ENCODE measurements at places on chromosomes 7 and 10. TPM values are rescaled to one million over a fixed set of nuclear protein-coding genes. Genes with fewer than 3 reads are reported as not detected.

Gene NUTM2E
- polyA plus RNA-seq: 0.19 TPM

Gene PRRT4
- 3.4 TPM for polyA plus RNA-seq

Gene MYH16
- 0.41 TPM for polyA plus RNA-seq

Gene CYP17A1
- polyA plus RNA-seq: not detected

Gene CPVL
- polyA plus RNA-seq: 0.16 TPM

Gene AMPH
- 0.05 TPM for polyA plus RNA-seq

Gene ADAM8
- polyA plus RNA-seq: 1.6 TPM

DNA sequence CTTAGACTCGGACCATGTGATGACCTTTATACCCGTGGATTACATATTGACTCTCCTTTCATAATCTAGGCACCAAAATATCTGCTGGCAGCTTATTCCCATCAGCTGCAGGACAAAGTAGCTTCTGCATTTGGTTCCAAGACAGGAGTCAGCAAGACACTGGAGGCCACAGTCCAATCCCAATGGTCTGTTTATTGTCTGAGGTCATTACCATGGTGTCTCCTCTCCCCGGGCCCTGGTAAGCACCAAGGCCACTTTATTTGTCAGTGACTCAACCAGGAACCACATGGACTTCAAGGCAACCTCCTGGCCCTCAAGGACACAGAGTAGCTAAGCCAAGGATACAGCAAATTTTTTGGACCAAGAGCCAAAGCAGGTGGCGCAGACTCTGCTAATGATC, 36.1 kb downstream of the KCNMA1 start:
- H3K36me3 ChIP-seq: no peaks in the 10 kb centered on the region
- H3K27ac ChIP-seq: no peak overlapping the region
- no peak overlapping the region for H3K4me3 ChIP-seq
- no peak for DNase-seq
- no peaks in the 10 kb centered on the region for H3K4me1 ChIP-seq

DNA sequence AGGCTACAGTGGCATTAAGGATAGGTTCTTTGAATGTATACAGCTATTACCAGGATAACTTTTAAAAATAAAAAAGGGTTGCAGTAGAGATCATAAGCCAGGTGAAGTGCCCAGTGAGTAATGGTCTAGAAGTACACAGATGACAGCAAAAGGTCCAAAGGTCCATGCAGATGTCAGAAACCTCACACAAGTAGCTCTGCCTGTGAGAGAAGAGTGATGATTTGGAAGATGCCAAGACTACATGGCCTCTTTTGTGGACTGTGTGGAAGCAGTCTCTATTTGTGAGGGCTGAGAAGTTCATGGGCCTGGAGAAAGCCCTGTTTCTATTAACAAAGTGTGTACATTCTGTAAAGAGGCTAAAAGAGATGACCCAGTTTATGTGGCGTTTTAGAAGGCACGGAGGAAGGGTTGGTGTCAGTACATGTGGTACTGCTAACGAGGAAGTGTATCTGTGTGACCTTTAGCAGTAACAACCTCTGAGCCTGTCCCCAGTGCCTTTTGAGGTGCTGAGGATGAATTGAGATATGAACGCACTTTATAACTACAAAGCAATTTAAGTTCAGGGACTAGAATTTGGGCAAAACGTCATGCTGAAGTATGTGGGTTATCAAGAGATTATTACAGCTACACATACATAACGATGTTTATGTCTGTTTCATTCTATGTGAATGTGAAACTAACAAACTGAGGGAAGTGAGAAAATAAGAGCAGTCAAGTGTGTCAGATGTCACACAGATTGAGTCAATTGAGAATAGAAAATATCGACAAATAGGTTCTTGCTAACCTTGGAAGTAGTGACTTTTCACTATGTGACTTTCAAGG, 7.6 kb downstream of the CYCS start:
- no peak for DNase-seq
- H3K36me3 ChIP-seq: peaks cover 20% of the 10 kb centered on the region
- no peak overlapping the region for H3K4me3 ChIP-seq
- H3K4me1 ChIP-seq: peaks cover 4% of the 10 kb centered on the region
- H3K27me3 ChIP-seq: no peaks in the 10 kb centered on the region

GRCh38 chr7:143504937-143505297, 27.2 kb downstream of the TAS2R41 start:
- peaks cover 16% of the 10 kb centered on the region for H3K4me1 ChIP-seq
- no peaks in the 10 kb centered on the region for H3K27me3 ChIP-seq
- H3K27ac ChIP-seq: peak overlapping the region; percentile 84
- no peak for DNase-seq

- H3K36me3 ChIP-seq: peaks cover 2% of the 10 kb centered on the region
- H3K27ac ChIP-seq: peak overlapping the region; percentile 95
- H3K4me1 ChIP-seq: peaks cover 26% of the 10 kb centered on the region
These were observed 438 bp downstream of the ARID5B start for GRCh38 chr10:61901829-61902444.

- H3K36me3 ChIP-seq: no peaks in the 10 kb centered on the region
- no peak overlapping the region for H3K4me3 ChIP-seq
- DNase-seq: no peak
- H3K4me1 ChIP-seq: no peaks in the 10 kb centered on the region
These were observed 218.6 kb upstream of the TAC1 start for GRCh38 chr7:97513326-97513725.

DNA sequence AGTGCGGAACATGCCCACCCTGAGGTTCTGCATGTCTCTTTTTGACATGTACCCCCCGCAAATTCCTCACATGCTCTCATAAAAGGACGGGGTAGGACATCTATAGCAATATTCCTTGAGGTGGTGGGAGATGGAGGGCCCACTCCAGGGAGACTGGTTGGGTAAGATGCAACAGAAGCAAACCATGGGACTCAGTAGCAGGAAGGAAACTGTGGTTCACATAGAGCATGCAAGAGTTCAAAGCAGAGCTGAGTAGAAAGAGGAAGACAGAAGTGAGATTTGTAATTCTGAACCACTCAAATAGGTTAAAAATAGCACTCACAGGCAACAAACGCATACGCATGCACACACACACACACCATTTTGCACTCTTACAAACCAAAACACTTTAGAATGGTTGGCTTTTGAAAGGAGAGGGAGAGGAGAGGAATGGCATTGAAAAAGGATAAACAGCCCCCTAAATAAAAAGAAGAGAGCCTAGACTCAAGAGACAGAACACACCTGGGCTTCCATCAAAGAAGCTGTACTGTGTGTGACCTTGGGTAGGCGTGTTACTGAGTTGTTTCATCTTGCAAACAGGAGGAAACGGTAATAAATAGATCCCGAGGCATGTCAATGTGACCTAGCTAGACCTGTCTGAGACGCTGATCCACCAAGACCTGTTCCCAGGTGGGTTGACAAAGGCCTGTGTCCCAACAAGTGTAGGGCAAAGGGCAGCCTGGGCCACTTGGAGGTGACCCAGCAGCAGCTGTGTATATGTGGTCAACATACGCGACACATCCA, 77.6 kb upstream of the LRRC4 start:
- no peak for DNase-seq
- no peak overlapping the region for H3K27ac ChIP-seq
- peaks cover 16% of the 10 kb centered on the region for H3K4me1 ChIP-seq
- no peaks in the 10 kb centered on the region for H3K27me3 ChIP-seq
- no peaks in the 10 kb centered on the region for H3K36me3 ChIP-seq

DNA sequence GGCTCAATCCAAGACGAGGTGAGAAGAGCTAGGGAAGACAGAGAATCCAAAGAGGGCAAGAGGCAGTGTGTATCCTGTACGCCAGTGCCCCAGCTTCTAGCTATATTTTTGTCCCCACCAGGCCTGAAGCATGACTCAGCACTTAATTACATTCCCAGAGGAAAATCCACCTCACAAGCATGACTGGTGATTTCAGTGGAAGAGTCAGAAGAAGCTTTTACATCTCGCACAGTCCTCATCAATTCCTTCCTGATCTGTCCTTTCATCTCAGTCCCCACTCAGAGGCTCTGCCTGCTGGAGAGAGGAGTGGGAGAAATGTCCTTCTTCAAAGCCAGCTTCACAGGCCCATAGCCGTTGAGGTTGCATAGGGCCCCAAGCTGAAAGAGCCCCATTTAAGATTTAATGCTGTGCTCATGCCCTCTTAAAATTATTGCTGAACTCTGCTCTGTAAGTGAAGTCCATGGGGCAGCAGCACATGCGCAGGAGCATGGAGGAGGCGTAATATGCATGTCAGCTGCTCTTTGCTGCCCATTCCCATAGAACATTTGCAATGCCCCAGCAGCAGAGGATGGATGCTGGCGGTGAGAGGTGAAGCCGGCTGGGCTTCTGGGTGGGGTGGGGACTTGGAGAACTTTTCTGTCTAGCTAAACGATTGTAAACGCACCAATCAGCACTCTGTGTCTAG, 39.0 kb upstream of the AOAH start:
- DNase-seq: no peak
- no peak overlapping the region for H3K27ac ChIP-seq
- no peaks in the 10 kb centered on the region for H3K36me3 ChIP-seq
- peaks cover 2% of the 10 kb centered on the region for H3K4me1 ChIP-seq
- H3K27me3 ChIP-seq: no peaks in the 10 kb centered on the region
- H3K4me3 ChIP-seq: no peak overlapping the region

GRCh38 chr7:74143383-74143782, 30.8 kb upstream of the EIF4H start:
- H3K4me1 ChIP-seq: peaks cover 3% of the 10 kb centered on the region
- no peaks in the 10 kb centered on the region for H3K36me3 ChIP-seq
- DNase-seq: no peak

- no peaks in the 10 kb centered on the region for H3K4me1 ChIP-seq
- H3K27me3 ChIP-seq: no peaks in the 10 kb centered on the region
These were observed 121.7 kb downstream of the EMX2 start for GRCh38 chr10:117664288-117664687.
